Natural killer cell treated with Interleukin-12 subunit alpha and Interleukin-12 subunit beta and Interleukin-15 and Interleukin-18, amount 100 ng/mL, for 72 hours (primary cell): ENCODE measurements at places on chromosomes 5 and 9. TPM values are rescaled to one million over a fixed set of nuclear protein-coding genes. Genes with fewer than 3 reads are reported as not detected.

Gene WNT8A
- total RNA-seq: not detected

Gene RPL12
- total RNA-seq: 698 TPM

Gene FOXD4
- total RNA-seq: 0.21 TPM

Gene LECT2
- not detected for total RNA-seq

Gene ENTPD2
- not detected for total RNA-seq

Gene SV2C
- 0.06 TPM for total RNA-seq

Gene N4BP3
- total RNA-seq: 0.20 TPM

Gene IGIP
- total RNA-seq: 2.6 TPM

Gene CCDC183
- 0.45 TPM for total RNA-seq

Gene ASB6
- 31.0 TPM for total RNA-seq

Gene ZCCHC7
- total RNA-seq: 25.7 TPM

Gene SLC12A7
- total RNA-seq: 21.9 TPM

Gene FOXD4L3
- not detected for total RNA-seq

Gene PIP5K1B
- 0.73 TPM for total RNA-seq

Gene KCNV2
- not detected for total RNA-seq

Gene EPB41L4B
- total RNA-seq: 0.14 TPM

Gene SPINK13
- not detected for total RNA-seq

Gene NOTCH1
- 85.0 TPM for total RNA-seq

Gene PALM2AKAP2
- total RNA-seq: not detected

Gene LPAR1
- 0.21 TPM for total RNA-seq
